ENCODE measurements at places on chromosomes 11 and 22.

DNA sequence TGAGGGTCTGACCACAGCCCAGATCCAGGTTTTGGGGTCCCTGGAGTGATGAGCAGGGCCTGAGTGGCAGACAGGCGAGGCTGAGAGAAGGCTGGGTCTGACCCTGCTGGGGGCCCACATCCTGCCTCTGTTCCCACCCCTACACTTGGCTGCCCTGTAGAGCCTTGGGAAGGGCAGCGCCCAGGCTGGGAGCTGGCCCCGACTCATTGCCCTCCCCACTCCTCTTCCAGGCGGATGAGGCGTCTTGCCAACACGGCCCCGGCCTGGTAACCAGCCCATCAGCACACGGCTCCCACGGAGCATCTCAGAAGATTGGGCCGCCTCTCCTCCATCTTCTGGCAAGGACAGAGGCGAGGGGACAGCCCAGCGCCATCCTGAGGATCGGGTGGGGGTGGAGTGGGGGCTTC lies 4.9 kb downstream of the DERL3 start:
- DNase-seq: no peak

- DNase-seq: no peak
Observed at GRCh38 chr11:105861225-105861624, 160.8 kb downstream of the MSANTD4 start.

- no peak for DNase-seq
Observed at GRCh38 chr11:123241294-123241693, 46.2 kb upstream of the CLMP start.

DNA sequence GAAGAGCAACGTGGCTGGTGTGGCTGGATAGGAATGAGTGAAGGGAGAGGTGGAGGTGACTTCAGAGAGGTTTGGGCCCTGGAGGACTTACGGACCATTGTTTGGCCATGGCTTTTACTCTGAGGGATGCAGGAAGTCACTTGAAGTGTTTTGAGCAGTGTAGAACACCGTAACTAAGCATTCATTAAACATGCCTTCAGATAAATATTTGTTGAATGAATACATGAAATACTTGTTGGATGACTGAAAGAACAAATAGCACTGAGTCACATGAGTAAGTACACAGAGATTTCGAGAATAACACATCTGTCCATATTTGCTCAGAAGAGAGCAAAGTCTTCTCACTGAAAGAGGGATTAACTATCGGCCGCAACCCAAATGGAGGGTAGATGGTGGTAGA lies 182.7 kb upstream of the SNX19 start:
- DNase-seq: no peak

DNA sequence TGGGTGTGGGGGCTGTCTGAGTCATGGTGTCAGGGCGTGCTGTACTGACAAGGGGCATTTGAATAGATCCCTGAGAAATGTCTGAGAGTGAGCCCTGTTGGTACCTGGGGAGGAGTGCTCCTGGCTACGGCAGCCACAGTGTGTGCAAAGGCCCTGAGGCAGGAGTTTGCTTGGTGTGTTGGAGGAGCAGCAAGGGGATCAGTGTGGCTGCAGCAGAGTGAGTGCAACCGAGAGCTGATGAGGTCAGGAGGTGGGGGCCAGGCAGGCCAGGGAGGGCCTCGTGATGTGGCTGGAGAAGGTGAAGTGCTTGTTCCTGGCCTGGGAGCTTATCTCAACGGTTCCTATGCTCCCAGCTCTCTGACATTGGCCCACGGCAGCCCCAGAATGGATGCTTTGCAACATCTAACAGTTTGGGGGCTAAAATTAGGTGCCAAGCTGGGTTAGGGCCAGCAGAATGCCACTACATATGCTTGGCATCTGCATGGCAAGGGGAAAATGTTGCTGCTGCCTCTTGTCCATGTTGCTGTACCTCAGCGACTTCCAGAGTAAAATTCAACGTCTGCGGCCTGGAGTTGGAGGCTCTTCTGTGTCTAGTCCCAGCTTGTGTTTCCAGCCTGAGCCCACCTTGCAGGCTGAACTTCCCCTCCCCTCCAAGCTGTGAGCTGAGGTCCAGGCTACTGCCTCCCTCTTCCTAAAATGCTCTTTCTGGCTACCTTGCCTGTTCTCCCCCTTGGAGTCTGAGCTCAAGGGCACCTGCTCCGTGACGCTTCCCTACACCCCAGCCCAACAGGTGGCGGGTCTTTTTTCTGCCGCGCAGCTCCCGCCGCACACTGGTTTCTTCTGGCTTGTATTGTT lies 48.2 kb upstream of the MYEOV start:
- DNase-seq: no peak

- DNase-seq: no peak
Observed at GRCh38 chr11:81787584-81788049, 946.0 kb downstream of the FAM181B start.

DNA sequence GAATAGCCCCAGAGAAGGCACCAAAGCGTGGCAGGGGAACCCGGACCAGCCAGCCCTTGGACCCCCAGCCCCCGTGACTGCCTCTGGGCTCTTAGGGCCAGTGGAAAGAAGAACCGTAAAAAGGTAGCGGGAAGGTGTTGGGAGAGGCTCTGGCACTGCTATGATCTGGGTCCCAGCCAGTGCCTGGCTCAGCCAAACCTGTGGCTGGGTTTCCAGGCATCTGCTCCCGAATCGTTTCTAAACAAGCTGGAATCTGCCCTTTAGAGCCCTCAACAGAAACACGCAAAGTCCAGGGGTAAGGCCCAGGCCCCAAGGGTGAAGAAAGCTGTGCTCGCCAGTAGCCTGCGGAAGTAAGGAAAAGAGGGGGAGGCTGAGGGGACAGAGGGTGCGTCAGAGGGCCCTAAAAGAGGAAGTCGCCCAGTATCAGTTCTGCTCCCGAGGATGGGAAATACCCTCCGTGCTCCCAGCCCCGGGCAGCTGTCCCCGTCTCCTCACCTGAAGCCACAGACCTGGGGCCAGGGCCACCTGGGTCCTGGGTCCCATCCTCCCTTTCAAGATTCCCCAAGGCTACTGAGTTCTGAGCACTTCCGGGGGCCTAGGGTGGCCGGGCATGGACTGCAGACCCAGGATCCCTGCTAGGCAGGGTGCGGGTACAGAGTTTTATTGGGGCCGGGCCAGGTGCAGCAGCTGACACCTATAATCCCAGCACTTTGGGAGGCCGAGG lies 24.7 kb downstream of the IL10RA start:
- DNase-seq: peak; percentile 45

- DNase-seq: no peak
Observed at GRCh38 chr11:6708876-6709275, 25.7 kb upstream of the MRPL17 start.

- no peak for DNase-seq
Observed at GRCh38 chr11:15176646-15177163, 62.0 kb downstream of the INSC start.

- DNase-seq: no peak
Observed at GRCh38 chr11:35047179-35047578, 91.8 kb upstream of the CD44 start.

- no peak for DNase-seq
Observed at GRCh38 chr11:7671347-7672215, 1.7 kb downstream of the CYB5R2 start.

DNA sequence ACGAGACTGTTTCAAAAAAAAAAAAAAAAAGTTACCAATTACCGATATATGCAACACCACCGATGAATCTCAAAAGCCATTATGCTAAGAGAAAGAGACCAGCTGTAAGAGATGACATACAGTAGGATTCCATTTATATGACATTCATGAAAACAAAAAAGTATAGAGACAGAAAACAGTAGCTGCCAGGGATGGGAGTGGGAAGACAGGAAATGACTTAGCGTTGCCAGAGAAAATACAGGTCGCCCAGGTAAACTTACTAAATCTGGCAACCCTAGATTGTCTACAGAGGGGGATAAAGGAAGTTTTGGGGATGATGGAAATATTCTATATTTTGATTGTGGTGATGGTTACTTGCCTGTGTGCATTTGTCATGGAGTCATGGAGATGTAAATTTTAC lies 7.9 kb upstream of the C11orf24 start:
- DNase-seq: no peak

DNA sequence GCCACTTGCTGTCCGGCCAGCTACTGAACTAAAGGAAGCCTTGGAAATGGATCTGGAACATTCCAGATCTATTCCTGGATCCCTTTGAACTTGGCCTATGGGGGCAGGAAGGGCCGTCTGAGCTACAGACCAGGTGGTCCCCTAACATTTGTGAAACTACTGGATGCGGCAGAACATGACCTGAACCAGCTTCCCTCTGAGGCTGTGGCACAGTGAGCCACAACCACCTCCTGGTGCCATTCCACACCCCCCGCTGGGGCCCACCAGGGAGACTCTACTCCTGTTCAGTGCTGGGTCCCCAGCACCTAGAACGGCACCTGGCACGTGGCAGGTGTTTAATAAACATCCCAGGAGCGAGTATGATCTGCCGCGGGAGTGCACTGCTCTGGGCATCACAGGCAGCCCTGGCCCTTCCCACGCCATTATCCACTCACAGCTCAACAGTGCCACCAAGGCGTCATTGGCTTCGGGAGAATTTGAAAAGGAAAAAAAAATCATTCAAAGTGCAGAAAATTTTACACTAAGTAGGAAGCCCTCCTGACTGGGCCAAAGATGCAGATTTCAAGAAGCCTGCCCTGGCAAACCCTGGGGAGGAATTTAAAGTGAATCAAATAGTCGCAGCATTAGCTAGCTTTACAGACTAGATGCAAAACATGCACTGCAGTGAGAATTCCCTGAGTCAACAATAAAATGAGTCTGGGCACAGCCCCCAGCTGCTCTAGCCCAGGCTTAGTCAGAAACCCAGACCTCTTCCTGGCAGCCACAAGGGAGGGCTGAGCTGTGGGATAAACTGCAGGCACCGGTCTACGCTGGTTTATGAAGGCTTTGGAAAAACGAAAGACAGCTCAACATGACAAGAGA lies 14.3 kb upstream of the EFCAB6 start:
- peak; percentile 62 for DNase-seq

- DNase-seq: no peak
Observed at GRCh38 chr11:110121204-110121603, 28.0 kb downstream of the ZC3H12C start.

GRCh38 chr11:43930868-43931716 lies 11.3 kb upstream of the C11orf96 start:
- DNase-seq: no peak

- peak; percentile 77 for DNase-seq
Observed at GRCh38 chr22:40637183-40638150, 948 bp upstream of the MRTFA start.

DNA sequence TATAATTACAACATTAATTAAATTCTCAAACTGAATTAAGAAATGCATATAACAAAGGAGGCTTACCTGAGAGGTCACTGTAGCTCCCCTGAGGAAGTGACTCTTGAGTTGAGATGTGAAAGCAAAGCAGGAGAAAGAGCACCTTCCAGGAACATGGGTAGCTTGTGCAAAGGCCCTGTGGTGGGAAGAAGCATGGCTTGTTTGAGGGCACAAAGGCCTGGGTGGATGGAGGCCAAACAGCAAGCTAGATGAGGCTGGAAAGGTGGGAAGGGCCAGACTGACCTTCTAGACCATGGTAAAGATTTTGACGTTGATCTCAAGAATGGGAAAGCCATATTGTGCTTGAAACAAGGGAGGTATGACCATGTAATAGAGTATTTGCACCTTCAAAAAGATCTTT lies 155.1 kb downstream of the PKNOX2 start:
- no peak for DNase-seq

DNA sequence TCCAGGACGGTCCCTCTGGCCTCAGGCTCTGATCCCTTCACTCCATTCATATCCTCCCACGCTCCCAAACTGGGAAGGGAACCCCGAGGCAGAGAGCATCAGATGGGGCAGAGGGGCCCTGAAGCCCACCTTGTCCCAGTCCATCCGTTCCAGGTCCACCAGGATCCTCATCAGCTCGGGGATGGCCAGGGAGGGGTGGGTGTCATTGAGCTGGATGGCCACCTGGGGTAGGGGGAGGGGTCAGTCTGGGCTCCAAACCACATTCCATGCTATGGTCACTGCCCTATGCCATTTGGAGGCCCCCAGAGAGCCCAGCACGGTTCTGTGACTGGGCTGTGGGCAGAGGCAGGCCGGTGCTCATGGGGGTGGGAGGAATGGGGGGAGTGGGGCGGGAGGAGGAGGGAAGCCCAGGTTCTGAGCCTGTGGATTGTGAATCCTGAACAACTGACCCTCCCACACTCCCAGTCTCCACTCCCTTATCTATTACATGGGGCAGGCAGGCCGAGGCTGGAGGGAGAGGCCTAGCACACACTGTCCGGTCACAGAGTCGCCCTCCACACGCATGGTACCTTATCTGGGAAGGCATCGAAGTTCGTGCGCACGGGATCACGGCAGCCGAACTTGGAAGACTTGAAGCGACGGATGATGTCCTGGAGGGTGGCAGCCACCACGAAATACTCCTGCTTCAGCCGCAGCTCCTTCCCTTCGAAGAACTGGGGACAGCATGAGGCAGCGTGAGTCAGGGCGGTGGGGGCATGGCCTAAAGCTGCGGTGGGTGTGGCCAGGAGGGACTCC lies 5.5 kb downstream of the PYGM start:
- DNase-seq: peak; percentile 40

DNA sequence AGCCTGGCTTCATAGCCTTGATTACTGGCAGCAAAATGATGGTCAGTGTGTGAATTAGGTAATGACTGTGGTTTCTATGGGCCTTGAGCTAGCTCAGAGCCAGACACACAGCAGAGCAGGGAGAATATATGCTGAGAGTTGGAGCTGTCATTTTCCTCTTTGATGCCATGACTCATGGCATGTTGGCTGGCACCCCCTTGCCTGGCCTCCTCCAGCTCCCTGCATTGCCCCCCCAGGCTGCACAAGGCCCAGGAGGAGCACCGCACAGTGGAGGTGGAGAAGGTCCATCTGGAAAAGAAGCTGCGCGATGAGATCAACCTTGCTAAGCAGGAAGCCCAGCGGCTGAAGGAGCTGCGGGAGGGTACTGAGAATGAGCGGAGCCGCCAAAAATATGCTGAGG lies 20.3 kb upstream of the RRM1 start:
- DNase-seq: no peak

- DNase-seq: peak; percentile 28
Observed at GRCh38 chr11:17479284-17480214, 2.9 kb upstream of the ABCC8 start.

- DNase-seq: no peak
Observed at GRCh38 chr11:121554552-121554951, 101.8 kb upstream of the SORL1-AS1 start.

- no peak for DNase-seq
Observed at GRCh38 chr11:8314916-8315315, 51.2 kb upstream of the LMO1 start.
